ENCODE measurements at places on chromosomes 12 and 14.

DNA sequence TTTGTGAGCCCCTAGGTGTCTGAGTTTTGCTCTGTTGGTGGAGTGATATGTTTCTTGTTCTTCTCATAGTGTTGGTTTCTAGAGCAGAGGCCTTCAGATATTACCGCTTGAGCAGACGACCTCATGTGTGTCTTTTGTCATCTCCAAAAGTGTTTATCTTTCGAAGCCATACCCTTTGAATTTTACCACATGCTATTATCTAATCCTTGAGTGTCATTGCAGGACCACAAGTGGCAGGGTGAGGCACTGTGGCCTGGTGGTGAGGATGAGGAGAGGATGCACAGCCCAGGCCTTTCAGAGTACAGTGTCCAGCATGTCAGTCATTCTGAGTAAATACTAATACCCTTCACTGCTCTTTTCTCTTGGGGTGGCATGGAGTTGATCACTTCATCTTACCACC, 57.2 kb upstream of the CISTR start:
- peaks cover 44% of the 10 kb centered on the region for H3K4me1 ChIP-seq
- no peak overlapping the region for H3K4me3 ChIP-seq
- no peak overlapping the region for H3K27ac ChIP-seq
- H3K27me3 ChIP-seq: no peaks in the 10 kb centered on the region

GRCh38 chr12:91384806-91385205, 202.2 kb upstream of the DCN start:
- no peaks in the 10 kb centered on the region for H3K27me3 ChIP-seq
- DNase-seq: no peak
- peaks cover 21% of the 10 kb centered on the region for H3K4me1 ChIP-seq
- no peaks in the 10 kb centered on the region for H3K36me3 ChIP-seq

DNA sequence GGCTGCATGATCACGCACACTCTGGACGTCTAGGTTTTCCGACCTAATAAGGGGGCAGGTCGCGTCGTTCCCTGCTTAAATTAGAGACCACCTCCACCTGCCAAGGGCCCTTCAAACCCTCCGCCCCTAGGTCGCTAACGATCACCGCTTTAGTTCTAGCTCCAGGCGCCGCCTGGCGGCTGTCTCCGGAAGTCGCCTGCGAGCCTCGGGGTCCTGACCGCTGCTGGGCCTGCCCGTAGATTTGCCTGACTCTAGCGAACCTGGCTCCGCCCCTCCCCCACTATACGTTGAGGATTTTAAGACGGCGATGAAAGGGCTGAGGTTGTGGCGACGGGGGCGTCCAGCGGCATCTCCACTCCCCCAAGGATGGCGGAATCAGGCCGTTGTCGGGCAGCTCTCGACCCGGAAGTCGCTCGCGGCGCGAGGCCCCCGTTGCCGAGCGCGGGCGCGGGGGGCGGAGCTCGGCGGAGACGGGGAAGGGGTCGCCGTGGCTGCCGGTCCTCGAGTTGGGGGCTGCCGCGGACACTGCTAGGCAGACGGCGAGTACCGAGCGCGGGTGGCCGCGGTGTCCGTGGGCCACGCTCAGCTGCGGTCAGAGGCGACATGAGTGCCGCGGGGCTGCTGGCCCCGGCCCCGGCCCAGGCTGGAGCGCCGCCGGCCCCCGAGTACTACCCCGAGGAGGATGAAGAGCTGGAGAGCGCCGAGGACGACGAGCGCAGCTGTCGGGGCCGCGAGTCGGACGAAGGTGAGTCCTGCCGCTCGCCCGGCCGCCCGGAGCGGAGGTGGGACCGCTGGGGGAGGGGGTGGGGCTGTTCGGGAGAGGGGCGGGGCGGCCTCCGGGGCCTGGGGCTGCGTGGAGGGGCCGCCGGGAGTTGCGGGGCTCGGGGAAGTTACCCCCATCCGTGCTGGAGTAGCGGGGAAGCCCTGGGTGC, at the start of gene SUDS3:
TSS of gene SUDS3 (plus strand) at position 467 of the 932 bp plus-strand sequence. CDS start at position 604, 137 bp downstream.
- peaks cover 22% of the 10 kb centered on the region for H3K4me1 ChIP-seq
- peak within 1 kb of the TSS; percentile 97 for H3K4me3 ChIP-seq
- H3K27ac ChIP-seq: peak within 1 kb of the TSS; percentile 93
- H3K27me3 ChIP-seq: no peaks in the 10 kb centered on the region
- DNase-seq: peak; percentile 51

GRCh38 chr14:101578489-101578888, 17.2 kb downstream of the DIO3 start:
- H3K36me3 ChIP-seq: no peaks in the 10 kb centered on the region
- H3K27ac ChIP-seq: no peak overlapping the region
- DNase-seq: no peak
- peaks cover 28% of the 10 kb centered on the region for H3K27me3 ChIP-seq
- no peak overlapping the region for H3K4me3 ChIP-seq

- DNase-seq: no peak
- no peaks in the 10 kb centered on the region for H3K36me3 ChIP-seq
- H3K4me3 ChIP-seq: no peak overlapping the region
- H3K27me3 ChIP-seq: no peaks in the 10 kb centered on the region
These were observed 28.1 kb downstream of the TNFAIP2 start for GRCh38 chr14:103151270-103151945.

DNA sequence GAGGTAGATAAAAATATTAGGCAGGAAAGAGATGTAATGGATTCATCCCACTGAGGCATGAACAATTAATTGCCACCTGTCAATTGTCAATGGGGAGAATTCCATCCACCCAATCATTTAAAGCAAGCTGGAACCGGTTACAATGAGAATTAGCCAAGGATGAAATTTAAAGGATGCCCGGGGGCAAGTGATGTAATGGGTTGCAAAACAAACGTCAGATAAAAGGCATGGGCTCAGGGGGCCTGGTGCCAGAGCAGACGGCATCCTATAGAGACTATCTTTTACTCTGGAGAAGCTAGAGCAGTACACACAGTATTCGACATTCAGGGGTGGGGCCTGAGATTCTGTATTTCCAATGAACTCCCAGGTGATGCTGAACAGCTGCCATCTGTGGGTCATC, 80.5 kb upstream of the ZFP36L1 start:
- H3K4me1 ChIP-seq: no peaks in the 10 kb centered on the region
- H3K27ac ChIP-seq: no peak overlapping the region
- DNase-seq: no peak
- no peak overlapping the region for H3K4me3 ChIP-seq
- H3K27me3 ChIP-seq: no peaks in the 10 kb centered on the region

GRCh38 chr14:88299865-88300530, 23.1 kb downstream of the KCNK10 start:
- no peaks in the 10 kb centered on the region for H3K4me1 ChIP-seq
- H3K36me3 ChIP-seq: no peaks in the 10 kb centered on the region
- H3K27ac ChIP-seq: no peak overlapping the region
- H3K4me3 ChIP-seq: no peak overlapping the region
- peaks cover 36% of the 10 kb centered on the region for H3K27me3 ChIP-seq
- DNase-seq: no peak

DNA sequence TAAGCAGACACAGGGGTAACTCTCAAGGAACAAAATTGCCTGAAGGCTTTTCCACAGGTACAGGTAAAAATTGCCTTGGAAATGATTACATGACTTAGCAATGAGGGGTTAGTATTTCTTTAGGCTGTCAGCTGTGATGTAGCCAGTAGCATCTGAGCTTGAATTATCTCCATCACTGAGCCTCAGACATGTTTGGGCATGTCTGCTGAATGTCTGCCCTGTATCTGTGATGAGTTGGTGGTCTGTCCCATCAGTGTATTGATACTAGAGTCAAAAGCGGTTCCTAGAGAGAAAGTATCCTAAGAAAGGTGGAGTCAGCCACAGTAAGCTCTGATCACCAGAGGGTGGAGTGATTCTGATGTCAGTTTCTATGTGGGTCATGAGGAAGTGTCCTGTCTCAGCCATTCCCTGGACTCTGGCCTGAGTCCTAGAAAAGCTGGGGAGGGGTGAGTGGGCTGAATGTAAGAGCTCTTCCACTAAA, 16.3 kb downstream of the AKAP6 start:
- H3K4me3 ChIP-seq: no peak overlapping the region
- no peak for DNase-seq
- no peak overlapping the region for H3K27ac ChIP-seq
- no peaks in the 10 kb centered on the region for H3K27me3 ChIP-seq
- H3K4me1 ChIP-seq: 0 out of 2 replicates have a peak, but pooled peaks cover 9% of the 10 kb centered on the region

DNA sequence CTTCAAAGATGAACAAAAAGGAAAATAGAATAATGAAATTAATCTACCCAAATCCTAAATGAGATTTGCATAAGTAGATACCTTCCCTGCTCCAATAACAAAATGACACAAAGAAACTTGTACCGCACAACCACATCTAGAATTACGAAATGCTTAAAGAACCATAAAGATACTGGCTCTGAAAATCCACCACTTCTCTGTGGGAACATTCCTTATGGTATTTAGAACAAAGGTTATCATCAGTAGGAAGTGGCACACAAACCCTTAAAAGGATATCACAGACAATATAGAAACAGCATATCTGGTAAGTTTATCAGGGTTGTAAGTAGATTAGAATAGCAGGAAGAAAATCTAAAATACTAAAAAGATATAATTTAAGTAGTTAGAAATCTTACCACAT, 11.6 kb downstream of the IAPP start:
- no peak for DNase-seq
- no peaks in the 10 kb centered on the region for H3K4me1 ChIP-seq
- no peaks in the 10 kb centered on the region for H3K27me3 ChIP-seq

DNA sequence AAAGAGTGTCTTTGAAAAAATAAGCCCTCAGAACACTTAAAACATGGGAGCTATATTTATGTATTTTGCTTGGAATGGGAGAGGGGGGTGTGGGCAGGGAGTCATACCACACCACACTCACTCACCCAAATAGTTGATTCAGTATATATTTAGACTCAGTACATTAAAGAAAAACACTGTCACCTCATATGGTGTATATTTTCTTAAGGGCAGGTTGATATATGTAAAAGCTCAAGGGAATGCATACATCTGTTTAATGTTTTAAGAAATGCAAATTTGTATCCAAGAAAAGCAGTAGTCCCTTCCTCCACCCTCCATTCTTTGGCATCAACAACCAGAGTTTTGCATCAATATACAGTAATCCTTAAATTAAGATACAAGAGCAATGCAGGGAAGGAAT, 1.4 kb downstream of the NFYB start:
- no peak for DNase-seq
- H3K27ac ChIP-seq: no peak overlapping the region
- H3K27me3 ChIP-seq: no peaks in the 10 kb centered on the region

- H3K27me3 ChIP-seq: no peaks in the 10 kb centered on the region
- H3K27ac ChIP-seq: no peak overlapping the region
- H3K36me3 ChIP-seq: no peaks in the 10 kb centered on the region
- H3K4me3 ChIP-seq: no peak overlapping the region
- H3K4me1 ChIP-seq: no peaks in the 10 kb centered on the region
These were observed 448.6 kb downstream of the RAD51B start for GRCh38 chr14:68268197-68268596.

- peaks cover 23% of the 10 kb centered on the region for H3K4me1 ChIP-seq
- no peak overlapping the region for H3K27ac ChIP-seq
- H3K27me3 ChIP-seq: no peaks in the 10 kb centered on the region
- H3K4me3 ChIP-seq: no peak overlapping the region
- no peaks in the 10 kb centered on the region for H3K36me3 ChIP-seq
These were observed 78.6 kb downstream of the BHLHE41 start for GRCh38 chr12:26046203-26046602.

- peaks cover 23% of the 10 kb centered on the region for H3K4me1 ChIP-seq
- peak overlapping the region; percentile 13 for H3K4me3 ChIP-seq
- peak; percentile 96 for DNase-seq
- no peaks in the 10 kb centered on the region for H3K27me3 ChIP-seq
These were observed 126.7 kb downstream of the EPS8 start for GRCh38 chr12:15662303-15662980.

DNA sequence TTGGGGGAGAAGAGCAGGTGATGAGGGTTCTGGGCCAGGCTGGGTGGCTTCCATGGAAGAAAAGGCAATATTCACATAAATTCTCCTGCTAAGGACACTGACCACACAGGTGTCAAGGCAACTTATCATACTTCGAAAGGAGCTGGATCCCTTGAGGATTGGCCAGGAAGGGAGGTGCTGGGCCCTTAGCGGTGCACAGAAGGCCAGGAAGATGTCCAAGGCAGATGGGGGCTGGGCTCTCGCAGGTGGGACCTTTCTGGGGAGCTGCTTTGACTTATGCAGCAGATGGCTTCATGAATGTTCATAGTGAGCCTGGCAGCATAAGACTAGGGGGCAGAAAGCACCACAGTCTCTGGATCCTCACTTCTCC, 3.9 kb downstream of the CD63 start:
- no peaks in the 10 kb centered on the region for H3K27me3 ChIP-seq
- H3K27ac ChIP-seq: no peak overlapping the region
- peaks cover 44% of the 10 kb centered on the region for H3K4me1 ChIP-seq
- H3K36me3 ChIP-seq: peaks cover 11% of the 10 kb centered on the region

- no peak for DNase-seq
- H3K4me3 ChIP-seq: no peak overlapping the region
- H3K4me1 ChIP-seq: no peaks in the 10 kb centered on the region
- no peaks in the 10 kb centered on the region for H3K27me3 ChIP-seq
- H3K36me3 ChIP-seq: no peaks in the 10 kb centered on the region
These were observed 825.7 kb downstream of the AACS start for GRCh38 chr12:125890971-125891370.

- DNase-seq: no peak
- no peak overlapping the region for H3K4me3 ChIP-seq
- H3K36me3 ChIP-seq: no peaks in the 10 kb centered on the region
- peaks cover 7% of the 10 kb centered on the region for H3K27me3 ChIP-seq
- H3K4me1 ChIP-seq: no peaks in the 10 kb centered on the region
These were observed 29.6 kb downstream of the SMUG1 start for GRCh38 chr12:54159140-54159539.

- no peaks in the 10 kb centered on the region for H3K27me3 ChIP-seq
- peaks cover 29% of the 10 kb centered on the region for H3K4me1 ChIP-seq
- DNase-seq: no peak
- no peak overlapping the region for H3K27ac ChIP-seq
- H3K4me3 ChIP-seq: no peak overlapping the region
- H3K36me3 ChIP-seq: no peaks in the 10 kb centered on the region
These were observed 252.4 kb upstream of the TBX3 start for GRCh38 chr12:114936148-114937079.

DNA sequence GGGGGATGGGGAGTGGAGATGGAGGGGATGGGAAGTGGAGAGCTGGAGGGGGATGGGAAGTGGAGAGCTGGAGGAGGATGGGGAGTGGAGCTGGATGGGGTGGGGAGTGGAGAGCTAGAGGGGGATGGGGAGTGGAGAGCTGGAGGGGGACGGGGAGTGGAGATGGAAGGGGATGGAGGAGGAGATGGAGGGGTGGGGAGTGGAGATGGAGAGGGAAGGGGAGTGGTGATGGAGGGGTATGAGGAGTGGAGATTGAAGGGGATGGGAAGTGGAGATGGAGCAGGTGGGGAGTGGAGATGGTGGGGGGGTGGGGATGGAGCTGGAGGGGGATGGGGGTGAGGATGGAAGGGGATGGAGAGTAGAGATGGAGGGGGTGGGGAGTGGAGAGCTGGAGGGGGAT, 26.1 kb downstream of the NCOR2 start:
- no peaks in the 10 kb centered on the region for H3K36me3 ChIP-seq
- H3K4me1 ChIP-seq: peaks cover 41% of the 10 kb centered on the region
- H3K27ac ChIP-seq: no peak overlapping the region
- H3K27me3 ChIP-seq: no peaks in the 10 kb centered on the region
- no peak for DNase-seq

GRCh38 chr12:54003625-54004024, 3.7 kb downstream of the HOXC9 start:
- H3K4me1 ChIP-seq: no peaks in the 10 kb centered on the region
- H3K4me3 ChIP-seq: no peak overlapping the region
- DNase-seq: no peak

GRCh38 chr12:132428936-132429601, 60.9 kb upstream of the FBRSL1 start:
- H3K36me3 ChIP-seq: no peaks in the 10 kb centered on the region
- H3K4me1 ChIP-seq: peaks cover 5% of the 10 kb centered on the region
- H3K4me3 ChIP-seq: no peak overlapping the region
- no peak for DNase-seq
- no peak overlapping the region for H3K27ac ChIP-seq
